ENCODE measurements at places on chromosomes 2 and 18.
A peak's percentile ranks its signal among the peaks of the same experiment; 100 is the strongest.

DNA sequence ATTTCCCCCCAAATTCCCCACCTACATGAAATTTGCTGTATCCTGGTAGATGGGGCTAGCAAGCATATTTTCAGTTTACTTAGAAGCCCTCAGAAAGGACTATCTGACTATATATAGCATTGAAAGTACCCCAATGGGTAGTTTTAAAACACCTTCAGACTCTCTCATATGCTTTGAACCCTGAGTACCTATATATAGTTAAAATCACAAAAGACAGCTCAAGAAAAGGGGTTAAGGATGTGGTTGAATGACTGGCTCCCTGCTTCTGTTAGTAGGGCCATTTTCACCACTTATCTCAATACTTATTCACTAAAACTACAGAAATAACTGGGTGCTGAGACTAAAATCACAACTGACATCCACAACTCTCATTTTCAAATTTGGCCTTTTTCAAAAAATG lies 18.5 kb downstream of the WDPCP start:
- no peak for DNase-seq

DNA sequence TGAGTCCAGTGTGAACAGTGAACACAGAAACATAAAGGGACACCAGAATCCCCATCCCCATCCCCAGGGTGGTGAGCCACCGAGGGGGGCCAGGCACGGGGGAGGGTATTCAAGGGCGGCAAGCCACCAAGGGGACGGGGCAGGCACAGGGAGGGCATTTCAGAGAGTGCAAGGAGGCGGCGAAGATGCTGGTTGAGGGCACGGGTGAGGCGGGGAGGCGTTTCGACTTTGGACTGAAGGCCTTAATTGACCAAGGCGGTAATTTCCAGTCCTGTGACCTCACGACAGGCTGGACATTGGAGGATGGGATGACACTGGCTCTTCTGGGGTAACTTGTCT lies 70.4 kb downstream of the ODC1 start:
- DNase-seq: no peak

GRCh38 chr18:79400091-79400590 lies 4.4 kb downstream of the NFATC1 start:
- DNase-seq: peak; percentile 76

GRCh38 chr2:161964160-161964559 lies 109.9 kb downstream of the DPP4 start:
- DNase-seq: no peak

DNA sequence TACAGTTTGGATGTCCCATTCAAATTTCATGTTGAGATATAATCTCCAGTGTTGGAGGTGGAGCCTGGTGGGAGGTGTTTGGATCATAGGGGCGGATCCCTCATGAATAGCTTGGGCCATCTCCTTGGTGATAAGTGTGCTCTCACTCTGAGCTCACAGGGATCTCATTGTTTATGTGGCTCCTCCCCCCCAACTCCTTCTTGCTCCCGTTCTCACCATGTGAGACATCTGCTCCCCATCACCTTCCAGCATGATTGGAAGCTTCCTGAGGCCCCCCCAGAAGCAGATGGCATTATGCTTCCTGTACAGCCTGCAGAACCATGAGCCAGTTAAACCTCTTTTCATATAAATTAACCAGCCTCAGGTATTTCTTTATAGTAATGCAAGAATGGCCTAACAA lies 3.0 kb upstream of the INPP1 start:
- no peak for DNase-seq

DNA sequence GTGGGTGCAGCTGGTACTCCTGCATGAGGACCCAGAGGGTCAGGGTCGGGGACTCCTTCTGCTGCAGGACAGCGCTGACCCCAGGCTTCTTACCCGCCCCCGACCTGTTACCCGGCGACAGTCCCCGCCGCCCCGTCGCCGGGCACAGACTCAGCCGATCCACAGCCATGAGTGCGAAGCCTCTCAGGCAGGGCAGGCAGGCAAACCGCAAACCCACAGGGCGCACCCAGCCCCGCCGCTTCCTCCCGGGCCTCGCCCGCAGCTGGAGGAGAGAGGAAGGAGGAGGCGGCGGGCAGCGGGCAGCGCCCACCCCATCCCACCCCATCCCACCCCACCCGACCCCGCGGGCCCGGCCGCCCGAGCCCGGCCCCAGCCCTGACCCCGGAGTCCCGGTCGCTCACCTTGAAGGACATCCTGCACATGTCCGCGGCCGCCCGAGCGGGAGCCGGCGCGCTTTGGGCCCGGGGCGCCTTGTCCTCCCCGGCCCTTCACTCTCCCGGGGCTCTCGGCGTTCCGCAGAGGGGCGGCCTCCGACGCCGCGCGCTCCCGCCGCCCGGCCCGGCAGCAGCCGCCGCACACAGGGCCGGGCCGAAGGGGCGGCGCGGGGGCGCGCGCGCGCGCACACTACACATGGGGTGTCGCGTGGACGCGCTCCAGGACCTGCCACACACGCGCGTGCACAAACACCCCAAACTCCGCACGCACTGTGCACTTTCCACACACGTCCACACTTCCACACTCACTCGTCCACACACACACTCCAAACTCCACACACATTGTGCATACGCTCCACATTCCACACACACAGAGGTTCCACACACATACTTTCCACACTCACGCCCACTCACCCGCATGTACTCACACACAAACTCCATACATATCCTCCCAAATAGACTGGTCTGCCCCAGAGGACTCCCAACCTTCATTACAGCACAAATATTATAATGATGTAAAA lies at the start of gene ANKRD29:
Gene ANKRD29, minus strand, starts transcription at position 603 of the 955 bp plus-strand sequence. Its CDS starts 181 bp downstream, at position 422.
- DNase-seq: peak; percentile 55

DNA sequence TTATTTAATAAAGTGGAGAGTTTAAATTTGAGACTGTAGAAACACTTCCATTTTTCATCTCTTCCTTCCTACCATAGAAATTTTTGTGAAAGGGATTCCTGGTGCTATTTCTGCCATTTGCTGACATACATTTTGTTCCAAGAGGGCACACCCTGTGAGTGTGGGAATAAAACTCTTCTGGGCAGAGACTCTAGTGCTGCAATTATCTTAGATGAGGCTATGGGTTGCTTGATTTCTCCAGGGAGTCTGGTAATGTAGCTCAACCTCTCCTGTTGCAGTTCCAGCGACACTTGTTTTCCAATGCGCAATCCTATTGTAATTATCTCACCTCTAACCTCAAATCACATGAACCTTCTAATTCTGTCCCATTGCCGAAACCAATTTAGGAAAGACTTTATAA lies 60.1 kb upstream of the ZSWIM2 start:
- no peak for DNase-seq

- DNase-seq: no peak
Measured at GRCh38 chr2:104914509-104914908, 60.6 kb downstream of the POU3F3 start.

DNA sequence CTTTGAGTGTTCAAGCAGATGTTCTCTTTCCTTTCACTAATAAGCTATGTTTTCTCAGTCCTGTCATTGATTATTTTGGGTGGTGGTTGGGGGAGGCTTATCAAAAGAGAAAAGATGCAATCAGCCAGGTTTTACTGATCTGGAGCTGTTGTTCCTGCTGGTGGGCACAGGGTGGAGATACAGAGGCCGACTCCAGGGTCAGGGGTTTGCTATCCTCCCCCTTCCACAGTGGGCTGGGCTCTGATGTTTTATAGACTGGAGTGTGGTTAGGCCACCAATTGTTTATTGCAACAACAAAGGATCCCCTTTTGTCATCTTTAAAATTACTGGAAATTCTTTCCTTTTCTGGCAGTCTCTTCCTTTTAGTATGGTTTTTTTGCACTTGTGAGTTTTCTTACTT lies 120.5 kb downstream of the TANC1 start:
- no peak for DNase-seq
